ENCODE measurements at places on chromosomes 11 and 22.
A peak's percentile ranks its signal among the peaks of the same experiment; 100 is the strongest.

GRCh38 chr11:10925149-10925926 is 67.5 kb upstream of the ZBED5 start:
- DNase-seq: no peak

DNA sequence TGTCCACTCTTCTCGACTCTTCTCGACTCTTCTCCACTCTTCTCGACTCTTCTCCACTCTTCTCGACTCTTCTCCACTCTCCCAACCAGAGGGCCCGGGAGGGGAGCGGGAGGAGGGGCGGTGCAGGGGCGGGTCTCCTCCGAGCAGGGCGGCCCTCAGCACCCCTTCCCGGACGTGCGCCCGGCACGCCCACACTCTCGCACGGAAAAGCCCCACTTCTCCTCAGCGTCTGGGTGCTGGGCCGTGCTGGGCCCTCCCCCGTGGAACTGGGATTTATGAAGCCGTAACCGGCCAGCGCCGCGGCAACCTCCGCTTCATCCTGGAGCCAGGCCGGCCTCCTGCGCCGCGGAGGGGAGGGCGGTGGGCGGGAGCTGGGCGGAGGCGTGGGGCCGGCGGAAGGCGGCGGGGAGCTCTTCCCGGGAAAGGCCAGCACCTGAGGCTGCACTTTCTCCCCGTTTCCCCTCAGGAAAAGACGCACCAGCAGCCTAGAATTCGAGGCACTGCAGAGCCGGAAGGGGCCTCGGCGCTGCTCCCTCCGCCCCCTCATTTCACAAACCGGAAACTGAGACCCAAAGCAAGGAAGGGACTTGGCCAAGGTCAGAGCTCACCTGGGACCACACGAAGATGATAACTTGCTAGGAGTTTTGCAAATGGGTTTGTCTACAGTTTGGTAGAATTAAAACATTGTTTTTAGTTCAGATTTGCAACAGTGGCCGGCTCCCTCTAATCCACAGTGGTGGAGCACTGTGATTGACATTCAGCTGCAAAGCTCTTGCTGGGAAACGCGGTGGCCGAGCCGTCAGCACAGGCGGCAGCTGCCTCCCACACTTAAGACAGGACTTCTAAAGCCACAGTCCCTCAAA is 31.6 kb upstream of the JAM3 start:
- no peak for DNase-seq

- DNase-seq: no peak
Measured at GRCh38 chr11:20592741-20593140, 6.7 kb upstream of the SLC6A5 start.

- DNase-seq: no peak
Measured at GRCh38 chr11:44600261-44600660, 34.8 kb downstream of the CD82 start.

GRCh38 chr11:535519-536454 is at the start of gene HRAS:
Gene HRAS (minus strand): TSS chr11:535576.
- peak; percentile 90 for DNase-seq

- DNase-seq: no peak
Measured at GRCh38 chr11:56196705-56197104, 20.3 kb downstream of the OR5J2 start.

- no peak for DNase-seq
Measured at GRCh38 chr11:26905368-26905767, 88.5 kb upstream of the FIBIN start.

DNA sequence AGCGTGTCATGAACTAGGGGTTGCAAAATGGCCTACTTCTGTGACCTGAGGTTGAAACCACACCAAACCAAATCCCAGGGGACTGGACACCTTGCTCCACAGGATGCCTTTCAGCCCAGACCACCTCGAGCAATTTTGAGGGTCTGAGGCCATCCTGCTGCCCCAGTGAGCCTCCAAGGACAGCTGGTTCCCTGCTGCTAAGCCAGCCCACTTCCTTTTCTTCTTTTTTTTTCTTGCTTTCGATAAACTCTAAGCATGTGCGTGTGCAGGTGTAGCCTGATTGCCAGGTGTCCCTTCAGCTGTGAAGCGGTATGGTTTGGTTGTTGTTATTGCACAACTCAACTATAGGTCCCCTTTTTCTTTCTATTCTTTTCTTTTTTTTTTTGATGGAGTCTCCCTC is 2.7 kb downstream of the CRYBB1 start:
- peak; percentile 61 for DNase-seq

DNA sequence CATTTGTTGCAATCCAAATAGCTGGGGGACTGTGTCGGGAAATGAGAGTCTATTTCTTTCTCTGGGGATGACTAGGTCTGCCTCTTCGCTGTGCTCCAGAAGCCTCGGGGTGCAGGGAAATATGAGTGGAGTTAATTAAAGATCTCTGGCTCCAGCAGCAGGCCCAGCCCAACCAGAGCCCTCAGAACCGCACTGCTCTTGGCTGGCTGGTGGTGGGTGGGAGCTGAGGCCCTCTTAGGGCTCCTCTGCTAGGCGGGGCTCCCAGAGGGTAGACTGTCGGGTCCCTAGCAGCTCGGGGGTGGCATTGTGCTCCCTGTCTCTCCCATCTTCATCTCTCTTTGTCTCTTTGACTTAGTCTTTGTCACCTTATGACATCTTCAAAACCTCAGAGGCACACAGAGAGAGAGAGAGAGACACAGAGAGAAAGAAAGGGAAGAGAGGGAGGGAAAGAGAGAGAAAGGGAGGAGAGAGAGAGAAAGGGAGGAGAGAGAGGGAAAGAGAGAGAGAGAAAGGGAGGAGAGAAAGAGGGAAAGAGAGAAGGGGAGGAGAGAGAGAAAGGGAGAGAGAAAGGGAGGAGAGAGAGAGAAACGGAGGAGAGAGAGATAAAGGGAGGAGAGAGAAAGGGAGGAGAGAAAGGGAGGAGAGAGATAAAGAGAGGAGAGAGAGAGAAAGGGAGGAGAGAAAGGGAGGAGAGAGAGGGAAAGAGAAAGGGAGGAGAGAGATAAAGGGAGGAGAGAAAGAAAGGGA is 20.2 kb downstream of the MPPED1 start:
- no peak for DNase-seq

DNA sequence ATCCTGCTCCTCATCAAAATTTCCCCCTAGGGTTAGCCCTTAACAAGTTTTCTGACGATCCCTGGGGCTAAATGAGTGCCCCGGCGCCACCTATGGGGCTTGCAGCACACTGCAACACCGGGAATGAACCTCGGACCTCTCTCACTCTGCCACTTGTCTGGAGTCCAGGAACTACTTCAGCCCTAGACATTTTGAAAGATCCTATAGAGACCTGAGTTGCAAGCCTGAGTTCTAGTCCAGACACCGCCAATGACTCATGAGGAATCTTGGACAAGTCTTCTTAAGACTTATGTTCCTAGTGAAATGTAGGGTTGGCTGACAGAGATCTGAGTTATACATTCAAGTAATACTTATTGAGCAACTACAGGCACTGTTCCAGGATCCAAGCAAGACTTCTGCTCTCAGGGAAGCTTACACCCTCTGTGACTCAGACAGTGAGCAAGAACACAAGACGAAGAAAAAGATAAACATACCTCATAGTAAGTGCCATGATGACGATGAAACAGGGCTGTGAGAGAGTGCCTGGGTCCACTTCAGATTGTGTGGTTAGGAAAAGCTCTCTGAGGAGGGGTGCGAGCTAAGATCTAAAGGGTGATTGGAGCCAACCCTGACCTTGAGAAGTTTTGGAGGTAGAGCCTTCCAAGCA is 10.2 kb upstream of the STK33 start:
- DNase-seq: peak; percentile 80

Measured in MV-4-11 (cell line).